ENCODE measurements at places on chromosomes 7 and 10.

GRCh38 chr10:104735757-104736391, 94.8 kb downstream of the SORCS3 start:
- no peak for DNase-seq

GRCh38 chr7:114214466-114214865, 200.1 kb upstream of the FOXP2 start:
- DNase-seq = no peak

DNA sequence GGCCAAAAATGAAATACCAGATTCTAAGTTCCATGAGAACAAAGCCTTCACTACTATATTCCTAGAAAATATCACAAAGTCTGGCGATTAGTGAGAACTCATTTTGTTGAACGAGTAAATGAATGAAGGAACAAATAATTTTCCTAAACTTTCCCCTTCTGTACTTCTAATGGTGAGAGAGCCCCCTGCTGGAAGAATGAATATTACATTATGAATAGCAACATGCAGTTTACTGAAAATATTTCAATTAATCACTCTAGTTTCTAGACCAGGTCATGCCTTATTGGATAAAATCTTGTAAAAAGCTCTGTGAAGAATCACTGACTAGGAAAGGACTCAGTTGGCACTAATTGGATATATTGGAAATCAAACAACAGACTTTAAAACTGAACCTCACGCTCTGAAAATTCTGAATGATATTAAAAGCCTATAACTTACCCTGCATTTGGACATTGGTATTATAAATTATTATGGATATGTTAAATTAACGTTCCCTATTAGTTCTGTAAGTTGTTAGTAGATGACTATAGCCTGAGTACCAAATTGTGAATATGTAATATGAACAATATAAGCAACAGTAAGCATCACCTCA, 32.4 kb upstream of the MTPN start:
- DNase-seq = no peak

DNA sequence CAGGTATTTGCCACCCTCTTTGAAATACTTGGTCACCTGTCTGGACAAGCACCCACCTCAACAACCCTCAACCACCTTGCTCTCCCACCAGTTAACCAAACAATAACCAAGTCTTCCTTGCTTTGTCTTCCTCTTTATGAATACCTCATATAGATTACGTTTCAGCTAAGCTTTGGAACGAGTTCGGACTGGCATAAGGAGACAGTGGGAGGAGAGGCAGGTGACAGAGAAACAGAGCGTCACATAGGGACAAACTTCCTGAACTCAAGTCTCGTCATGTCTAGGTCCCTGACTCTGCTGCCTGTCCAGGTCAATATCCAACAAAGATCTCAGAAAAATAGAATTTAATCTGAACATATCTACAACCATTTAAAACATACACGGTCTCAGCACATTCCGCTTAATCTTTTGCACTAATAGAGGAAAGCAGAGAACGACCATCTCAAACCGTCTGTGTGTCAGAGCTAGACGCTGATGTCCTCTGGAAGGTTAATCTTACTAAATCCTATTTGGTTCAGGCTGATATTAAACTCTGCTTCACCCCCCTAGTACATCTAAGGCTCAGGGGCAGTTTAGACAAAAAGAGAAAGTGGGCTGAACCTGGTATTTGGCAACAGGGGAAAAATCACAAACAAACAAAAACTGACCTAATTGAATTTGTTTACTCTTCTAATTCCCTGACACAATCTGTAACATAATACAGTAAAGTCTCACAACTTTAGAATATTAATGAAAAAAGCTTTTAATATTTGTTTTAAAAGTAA, 26.4 kb upstream of the SVOPL start:
- no peak for DNase-seq

DNA sequence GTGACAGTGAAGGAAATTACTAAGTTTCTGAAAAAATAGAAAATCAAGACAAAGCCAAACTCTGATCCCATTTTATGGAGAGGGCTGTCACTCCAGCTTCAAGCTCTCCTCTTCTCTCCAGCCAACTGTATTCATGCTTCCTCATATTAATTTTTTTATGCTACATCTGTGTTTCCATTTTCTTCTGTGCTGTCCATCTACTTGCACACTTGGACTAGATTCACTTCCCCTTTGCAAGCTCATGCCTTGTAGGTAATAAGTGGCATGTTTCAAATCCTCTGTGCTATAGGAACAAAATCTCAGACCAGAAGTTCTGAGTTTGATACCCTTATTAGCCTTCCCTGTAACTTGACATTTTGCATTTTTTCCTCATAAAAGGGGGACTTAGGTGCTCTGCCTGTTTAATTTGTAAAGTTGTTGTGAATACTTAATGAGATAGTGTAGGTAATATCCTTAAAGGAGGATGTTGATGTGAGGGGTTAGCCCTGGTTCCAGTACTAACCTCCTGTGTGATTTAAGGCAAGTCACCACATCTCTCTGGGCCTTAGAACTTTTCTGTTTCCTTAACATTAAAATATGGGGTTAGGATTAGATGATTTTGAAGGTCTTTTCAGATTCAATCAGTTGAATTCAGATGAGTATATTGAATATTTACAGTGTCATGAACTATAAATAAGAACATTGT, 358.8 kb downstream of the BBS9 start:
- no peak for DNase-seq

Data from T-helper 17 cell (primary cell).